Urinary bladder (tissue), 4 donors: ENCODE measurements at places on chromosomes 16 and 17.

GRCh38 chr17:44216173-44216572 is 3.3 kb downstream of the UBTF start:
- no peak for DNase-seq

GRCh38 chr17:58059141-58059540 is 24.1 kb upstream of the DYNLL2 start:
- DNase-seq, result no peak

GRCh38 chr16:78303946-78304345 is 204.5 kb downstream of the WWOX start:
- DNase-seq, result no peak

GRCh38 chr17:76119409-76120371 is 16.1 kb upstream of the EXOC7 start:
- no peak for DNase-seq

GRCh38 chr16:60811051-60811608 is 1225.1 kb downstream of the CDH8 start:
- no peak for DNase-seq
